Motor neuron (in vitro differentiated cells): ENCODE measurements at places on chromosomes 12 and 14. TPM values are rescaled to one million over a fixed set of nuclear protein-coding genes. Genes with fewer than 3 reads are reported as not detected.

AVPR1A gene
- total RNA-seq: 0.12 TPM in 1 of 2 replicates, not detected in the other

DIO3 gene
- 0.22 and 0.31 TPM in 2 replicates for total RNA-seq

DNA sequence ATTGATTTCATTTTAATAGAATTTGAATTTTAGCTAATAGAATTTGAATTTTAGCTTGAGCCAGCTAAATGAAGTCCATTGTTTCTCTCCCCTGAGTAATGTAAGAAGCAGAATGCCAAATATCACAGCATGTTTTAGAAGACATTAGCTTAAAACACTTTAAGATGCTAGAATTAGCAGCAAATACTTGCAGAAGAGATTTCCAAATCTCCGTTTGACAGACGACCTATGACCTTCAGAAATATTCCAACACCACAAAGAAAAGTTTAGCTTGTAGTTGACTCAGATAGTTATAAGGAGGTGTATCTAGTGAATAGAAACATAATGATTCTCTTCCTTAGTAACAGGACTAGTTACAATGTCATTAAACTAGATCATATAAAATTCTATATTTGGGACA lies 51.7 kb upstream of the MYF6 start:
- no peak for ATAC-seq

DNA sequence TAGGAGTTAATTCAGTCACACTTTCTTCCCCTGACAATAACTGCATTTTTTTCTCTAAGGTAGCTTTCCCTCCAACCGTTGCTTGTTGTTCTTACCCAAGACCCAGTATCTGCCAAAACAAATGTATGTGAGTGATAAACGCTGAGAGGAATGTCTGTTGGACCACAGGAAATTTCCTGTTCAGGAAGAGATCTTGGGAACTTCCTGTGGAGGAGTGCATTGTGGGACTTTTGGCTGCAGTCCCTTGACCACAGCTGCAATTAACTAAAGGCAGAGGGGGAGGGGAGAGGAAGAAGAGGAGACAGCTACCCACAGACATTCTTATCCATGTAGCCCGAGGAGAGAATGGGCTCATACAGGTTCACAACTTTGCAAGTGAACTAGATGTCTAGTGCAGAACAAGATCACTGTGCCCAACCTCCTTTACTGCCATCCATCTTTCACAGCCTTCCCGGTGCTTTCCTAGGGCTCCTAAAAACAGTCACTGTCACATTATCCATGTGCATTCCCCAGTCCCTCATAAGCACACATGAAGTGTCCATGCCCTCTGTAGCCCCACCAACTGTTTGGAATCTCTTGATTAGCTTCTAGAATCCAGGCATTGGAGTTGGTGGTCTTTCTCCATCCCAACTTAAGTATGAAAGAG lies 149.5 kb downstream of the ETV6 start:
- ATAC-seq: no peak

- ATAC-seq: peak; percentile 92
These were observed 15.1 kb downstream of the RNF41 start for GRCh38 chr12:56206452-56207166.

PRH1 gene
- 34.5 and 46.5 TPM in 2 replicates for total RNA-seq
